Activated T-cell treated with anti-CD3 and anti-CD28 coated beads for 48 hours (primary cell): ENCODE measurements at places on chromosomes 7 and 10.

DNA sequence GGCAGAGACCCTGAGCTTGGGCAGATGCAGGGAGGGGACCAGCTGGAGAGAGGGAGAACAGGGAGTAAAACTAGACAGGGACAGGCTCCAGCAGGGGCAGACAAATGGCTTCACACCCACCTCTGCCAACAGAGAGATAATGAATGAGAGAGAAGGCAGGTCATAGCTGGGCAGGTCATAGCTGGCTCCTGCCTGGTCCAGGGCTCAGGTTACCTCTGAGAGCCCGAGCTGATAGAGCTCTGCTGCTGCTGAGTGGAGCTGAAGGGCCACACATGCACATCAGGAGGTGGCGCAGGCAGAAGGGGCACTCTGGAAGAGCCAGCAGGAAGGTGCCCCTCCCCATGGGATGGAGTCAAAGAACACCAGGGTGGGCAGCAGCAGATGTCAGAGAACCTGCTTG lies 154.2 kb downstream of the GFRA1 start:
- DNase-seq = no peak

GRCh38 chr7:1005303-1005702 lies 22.3 kb downstream of the CYP2W1 start:
- DNase-seq = no peak

- no peak for DNase-seq
Measured at GRCh38 chr10:980468-981093, 7.7 kb upstream of the GTPBP4 start.

DNA sequence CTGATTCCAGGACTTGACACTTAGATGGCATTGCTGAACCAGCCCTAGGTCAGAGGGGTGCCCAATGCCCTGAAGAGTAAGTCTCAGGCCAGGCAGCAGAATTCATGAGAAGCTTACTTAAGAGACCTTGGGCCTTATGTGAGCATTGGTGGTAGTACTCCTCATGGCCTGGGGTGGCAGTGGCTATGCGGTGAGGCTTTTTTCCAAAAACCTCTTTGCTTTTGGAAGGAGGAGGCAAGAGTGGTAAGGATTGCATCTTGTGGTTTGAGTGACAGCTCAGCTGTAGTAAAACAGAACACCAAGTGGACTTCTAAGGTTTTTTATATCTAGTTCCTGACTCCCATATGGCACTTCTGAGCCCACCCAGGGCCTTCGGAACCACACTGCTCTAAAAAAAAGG lies 459.0 kb upstream of the STEAP1 start:
- DNase-seq = no peak

- no peak for DNase-seq
Measured at GRCh38 chr7:19069842-19070241, 47.6 kb downstream of the TWIST1 start.

DNA sequence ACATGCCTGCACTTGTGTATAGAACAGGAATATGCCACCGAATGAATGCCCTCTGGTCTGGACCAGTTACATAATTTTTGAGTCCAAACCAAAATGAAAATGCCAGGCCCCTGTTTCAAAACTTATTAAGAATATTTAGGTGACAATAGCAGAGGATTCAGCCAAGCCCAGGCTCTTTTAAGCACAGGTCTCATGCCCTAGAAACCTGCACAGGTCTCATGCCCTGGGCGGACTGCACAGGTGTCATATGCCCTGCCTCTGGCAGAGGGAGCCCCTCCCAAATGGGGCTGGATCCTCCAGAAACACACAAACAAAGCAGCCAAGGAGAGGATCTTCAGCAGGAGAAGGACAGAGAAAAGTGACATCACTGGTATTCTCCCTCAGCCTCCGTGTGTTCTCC lies 605.4 kb upstream of the NRP1 start:
- no peak for DNase-seq

- no peak for DNase-seq
Measured at GRCh38 chr10:126087796-126088505, 191.6 kb downstream of the FANK1 start.

DNA sequence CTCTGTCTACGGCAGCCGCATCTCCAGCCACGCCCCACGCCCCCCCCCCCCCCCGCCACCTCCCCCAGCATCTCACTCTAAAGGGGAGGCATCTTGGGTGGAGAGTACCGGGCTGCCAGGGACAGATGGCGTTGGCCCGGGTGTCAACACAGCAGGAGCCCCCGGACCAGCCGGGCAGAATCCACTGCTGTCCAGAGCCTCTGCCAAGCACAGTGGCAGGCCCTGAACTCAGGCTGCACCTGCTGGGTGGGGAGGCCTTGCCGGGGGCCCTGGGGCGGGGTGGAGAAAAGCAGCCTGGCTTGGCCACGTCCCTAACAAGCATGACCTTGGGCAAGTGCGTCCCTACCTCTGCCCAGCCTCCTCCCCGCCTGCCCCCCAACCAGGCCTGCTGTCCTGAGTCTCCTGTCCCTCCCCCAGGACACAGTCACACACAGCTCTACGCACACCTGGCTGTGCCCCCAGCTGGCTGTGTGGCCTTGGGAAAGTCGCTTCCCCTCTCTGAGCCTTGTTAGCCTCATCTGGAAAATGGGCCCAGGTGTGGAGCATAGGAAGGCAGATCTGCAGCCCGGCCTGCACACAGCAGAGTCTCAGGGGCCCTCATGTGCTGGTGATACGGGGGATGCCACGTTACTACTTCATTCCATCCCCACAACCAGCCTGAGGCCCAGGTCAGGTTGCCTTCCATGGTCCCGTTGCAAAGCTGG lies 45.2 kb downstream of the MICALL2 start:
- no peak for DNase-seq

- DNase-seq = no peak
Measured at GRCh38 chr7:98221611-98222532, 10.6 kb downstream of the BHLHA15 start.

GRCh38 chr10:96468845-96469244 lies 44.9 kb downstream of the TLL2 start:
- no peak for DNase-seq
